Thyroid gland (tissue), 4 donors: ENCODE measurements at places on chromosomes 5 and 9. TPM values are rescaled to one million over a fixed set of nuclear protein-coding genes. Genes with fewer than 3 reads are reported as not detected.

The LAMC3 gene
- total RNA-seq: 11.1 TPM

The PTPN3 gene
- 21.3 TPM for total RNA-seq

The PCDHA9 gene
- 0.17 TPM for total RNA-seq

The IL5 gene
- total RNA-seq: not detected

The C1QTNF3 gene
- total RNA-seq: 12.3 TPM

The STPG3 gene
- total RNA-seq: not detected

The ADAMTSL2 gene
- total RNA-seq: 9.3 TPM

The AUH gene
- 57.1 TPM for total RNA-seq

The SELENOP gene
- total RNA-seq: 637 TPM

The CDH10 gene
- not detected for total RNA-seq

The SPINK5 gene
- 6.7 TPM for total RNA-seq

The FCHO2 gene
- 42.0 TPM for total RNA-seq

The PRRT1B gene
- total RNA-seq: not detected

The HAPLN1 gene
- total RNA-seq: not detected

GRCh38 chr5:136094189-136094912 is 38.3 kb upstream of the SMAD5 start:
- no peak for DNase-seq
- H3K4me3 ChIP-seq: no peak overlapping the region
- H3K27me3 ChIP-seq: no peaks in the 10 kb centered on the region
- peak overlapping the region; percentile 56 for H3K27ac ChIP-seq
- peaks cover 31% of the 10 kb centered on the region for H3K4me1 ChIP-seq
- no peaks in the 10 kb centered on the region for H3K36me3 ChIP-seq

DNA sequence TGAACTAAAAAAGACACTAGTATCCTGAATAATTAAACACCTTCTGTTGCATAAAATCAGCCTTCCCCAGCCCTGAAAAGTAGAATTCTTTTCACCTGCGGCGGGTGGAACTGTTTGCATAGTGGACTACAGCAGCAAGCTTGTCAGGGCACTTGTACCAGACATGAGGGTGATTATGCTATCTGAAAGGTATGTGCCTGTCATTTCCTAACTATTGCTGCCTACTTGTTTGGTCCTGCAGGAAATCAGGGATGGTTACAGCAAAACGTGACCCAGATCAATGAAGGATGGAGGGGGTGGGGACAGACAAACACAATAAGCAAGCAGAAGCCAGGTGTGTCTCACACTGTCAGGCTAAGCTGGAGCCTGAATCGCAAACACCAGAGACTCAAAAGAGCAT is 385.6 kb downstream of the MLLT3 start:
- peak; percentile 58 for DNase-seq
- no peak overlapping the region for H3K27ac ChIP-seq
- no peaks in the 10 kb centered on the region for H3K36me3 ChIP-seq
- H3K27me3 ChIP-seq: no peaks in the 10 kb centered on the region
- no peak overlapping the region for H3K4me3 ChIP-seq
- H3K4me1 ChIP-seq: peaks cover 5% of the 10 kb centered on the region

GRCh38 chr9:121538221-121538620 is 38.6 kb upstream of the GGTA1 start:
- DNase-seq: no peak
- no peaks in the 10 kb centered on the region for H3K27me3 ChIP-seq
- H3K36me3 ChIP-seq: no peaks in the 10 kb centered on the region
- H3K27ac ChIP-seq: no peak overlapping the region
- H3K4me1 ChIP-seq: no peaks in the 10 kb centered on the region

DNA sequence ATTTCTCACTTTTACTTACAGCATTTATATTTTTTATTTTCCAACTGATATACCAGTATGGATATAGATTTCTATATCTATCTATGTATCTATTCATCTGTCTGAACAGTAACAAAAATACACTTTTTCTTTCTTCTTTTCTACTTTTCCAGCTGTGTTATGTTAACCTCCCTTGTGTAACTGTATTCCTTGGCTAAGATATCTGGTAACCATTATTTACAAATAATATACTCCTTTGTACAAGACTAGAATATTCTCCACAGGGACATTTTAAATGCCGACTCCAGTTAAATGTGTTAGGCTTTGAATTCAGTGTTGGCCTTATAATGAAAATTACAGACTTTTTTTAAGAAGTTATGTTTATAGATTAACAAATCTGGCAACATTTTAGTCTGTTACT is 168.7 kb downstream of the XRCC4 start:
- H3K27ac ChIP-seq: no peak overlapping the region
- H3K4me1 ChIP-seq: no peaks in the 10 kb centered on the region
- H3K27me3 ChIP-seq: no peaks in the 10 kb centered on the region
- no peak overlapping the region for H3K4me3 ChIP-seq
- DNase-seq: no peak
- H3K36me3 ChIP-seq: no peaks in the 10 kb centered on the region

- DNase-seq: no peak
- H3K27me3 ChIP-seq: no peaks in the 10 kb centered on the region
- no peak overlapping the region for H3K27ac ChIP-seq
- H3K36me3 ChIP-seq: no peaks in the 10 kb centered on the region
- H3K4me1 ChIP-seq: no peaks in the 10 kb centered on the region
- H3K4me3 ChIP-seq: no peak overlapping the region
Measured at GRCh38 chr5:11608530-11608929, 295.7 kb downstream of the CTNND2 start.

- no peak overlapping the region for H3K4me3 ChIP-seq
- no peak overlapping the region for H3K27ac ChIP-seq
- H3K27me3 ChIP-seq: no peaks in the 10 kb centered on the region
- DNase-seq: peak; percentile 14
Measured at GRCh38 chr5:156824800-156825199, 25.3 kb upstream of the PPP1R2B start.

GRCh38 chr9:124671861-124672260 is 99.2 kb downstream of the NR6A1 start:
- H3K27ac ChIP-seq: no peak overlapping the region
- H3K4me1 ChIP-seq: peaks cover 27% of the 10 kb centered on the region
- no peaks in the 10 kb centered on the region for H3K27me3 ChIP-seq
- DNase-seq: no peak
- H3K36me3 ChIP-seq: no peaks in the 10 kb centered on the region

GRCh38 chr5:167512111-167512510 is 779.3 kb upstream of the WWC1 start:
- H3K36me3 ChIP-seq: no peaks in the 10 kb centered on the region
- H3K4me1 ChIP-seq: no peaks in the 10 kb centered on the region
- H3K27me3 ChIP-seq: no peaks in the 10 kb centered on the region
- no peak overlapping the region for H3K27ac ChIP-seq
- no peak overlapping the region for H3K4me3 ChIP-seq

GRCh38 chr5:102625928-102626327 is 127.1 kb upstream of the SLCO6A1 start:
- no peaks in the 10 kb centered on the region for H3K36me3 ChIP-seq
- no peak overlapping the region for H3K4me3 ChIP-seq
- no peaks in the 10 kb centered on the region for H3K27me3 ChIP-seq
- DNase-seq: no peak
- H3K27ac ChIP-seq: no peak overlapping the region
- H3K4me1 ChIP-seq: peaks cover 20% of the 10 kb centered on the region

- DNase-seq: no peak
- no peak overlapping the region for H3K27ac ChIP-seq
- no peaks in the 10 kb centered on the region for H3K27me3 ChIP-seq
- no peaks in the 10 kb centered on the region for H3K36me3 ChIP-seq
- no peak overlapping the region for H3K4me3 ChIP-seq
Measured at GRCh38 chr5:180540050-180540694, 46.0 kb downstream of the CNOT6 start.

- no peaks in the 10 kb centered on the region for H3K4me1 ChIP-seq
- no peak for DNase-seq
- H3K27me3 ChIP-seq: no peaks in the 10 kb centered on the region
- no peaks in the 10 kb centered on the region for H3K36me3 ChIP-seq
- H3K4me3 ChIP-seq: no peak overlapping the region
Measured at GRCh38 chr9:91555132-91555531, 131.5 kb upstream of the NFIL3 start.

DNA sequence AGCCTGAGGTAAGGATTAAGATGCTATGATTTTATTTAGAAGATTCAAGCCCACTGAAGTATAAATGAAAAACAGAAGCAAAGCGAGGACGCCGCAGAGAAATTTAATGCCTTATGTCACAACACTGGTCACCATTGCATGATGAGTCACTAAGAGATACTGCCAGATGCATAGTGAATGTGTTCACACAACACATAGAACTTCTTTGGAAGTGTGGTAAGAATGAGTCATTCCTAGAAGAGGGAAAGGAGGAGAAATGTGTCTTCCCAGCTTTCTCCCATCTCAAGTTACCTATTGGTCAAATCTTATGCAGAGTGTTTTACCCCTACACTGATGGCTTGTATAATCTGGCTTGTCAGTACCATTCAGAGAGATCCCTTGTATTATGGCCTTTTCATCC is 465.3 kb upstream of the ARRDC3 start:
- no peaks in the 10 kb centered on the region for H3K27me3 ChIP-seq
- no peak for DNase-seq
- no peaks in the 10 kb centered on the region for H3K4me1 ChIP-seq
- no peak overlapping the region for H3K27ac ChIP-seq
- no peaks in the 10 kb centered on the region for H3K36me3 ChIP-seq
- no peak overlapping the region for H3K4me3 ChIP-seq

- no peaks in the 10 kb centered on the region for H3K36me3 ChIP-seq
- H3K4me1 ChIP-seq: peaks cover 23% of the 10 kb centered on the region
- DNase-seq: no peak
Measured at GRCh38 chr9:114775981-114776380, 29.9 kb downstream of the TNFSF15 start.

- no peak overlapping the region for H3K4me3 ChIP-seq
- no peak overlapping the region for H3K27ac ChIP-seq
- no peaks in the 10 kb centered on the region for H3K36me3 ChIP-seq
- no peaks in the 10 kb centered on the region for H3K27me3 ChIP-seq
- no peak for DNase-seq
Measured at GRCh38 chr9:76271755-76272154, 122.5 kb downstream of the RFK start.

- H3K36me3 ChIP-seq: no peaks in the 10 kb centered on the region
- no peaks in the 10 kb centered on the region for H3K27me3 ChIP-seq
- H3K4me3 ChIP-seq: no peak overlapping the region
- no peak overlapping the region for H3K27ac ChIP-seq
- H3K4me1 ChIP-seq: peaks cover 14% of the 10 kb centered on the region
- no peak for DNase-seq
Measured at GRCh38 chr9:100561256-100561655, 16.6 kb upstream of the CAVIN4 start.

- H3K4me3 ChIP-seq: no peak overlapping the region
- DNase-seq: no peak
- H3K27me3 ChIP-seq: no peaks in the 10 kb centered on the region
- no peaks in the 10 kb centered on the region for H3K36me3 ChIP-seq
- H3K27ac ChIP-seq: peak overlapping the region; percentile 97
Measured at GRCh38 chr5:172871982-172872381, 37.9 kb downstream of the ERGIC1 start.

- no peak for DNase-seq
- no peak overlapping the region for H3K27ac ChIP-seq
- peaks cover 24% of the 10 kb centered on the region for H3K4me1 ChIP-seq
- H3K36me3 ChIP-seq: no peaks in the 10 kb centered on the region
- no peaks in the 10 kb centered on the region for H3K27me3 ChIP-seq
- H3K4me3 ChIP-seq: no peak overlapping the region
Measured at GRCh38 chr9:20355022-20355421, 267.3 kb downstream of the MLLT3 start.

DNA sequence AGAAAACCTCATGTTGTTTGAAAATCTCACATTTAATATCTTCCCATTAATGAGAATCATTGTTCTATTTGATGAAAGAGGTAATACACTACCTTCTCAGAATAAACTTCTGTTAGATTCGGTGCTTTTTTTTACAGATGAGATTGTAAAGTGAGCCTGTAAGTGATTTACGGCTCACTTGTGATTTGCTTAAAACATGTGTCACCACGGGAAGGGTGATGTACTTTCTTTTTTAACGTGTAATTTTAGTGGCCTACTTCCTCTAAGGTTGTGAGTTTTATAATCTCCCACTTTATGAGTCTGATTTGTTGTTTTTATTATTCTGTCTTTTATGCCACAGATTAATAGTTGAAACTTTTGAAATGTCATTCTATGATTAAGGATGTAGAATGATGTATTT is 15.9 kb downstream of the ANXA1 start:
- H3K4me3 ChIP-seq: no peak overlapping the region
- no peaks in the 10 kb centered on the region for H3K27me3 ChIP-seq
- DNase-seq: no peak
- H3K4me1 ChIP-seq: no peaks in the 10 kb centered on the region

- no peak overlapping the region for H3K27ac ChIP-seq
- no peak overlapping the region for H3K4me3 ChIP-seq
- no peaks in the 10 kb centered on the region for H3K4me1 ChIP-seq
- no peaks in the 10 kb centered on the region for H3K36me3 ChIP-seq
Measured at GRCh38 chr5:176578391-176578808, 29.3 kb downstream of the CDHR2 start.

DNA sequence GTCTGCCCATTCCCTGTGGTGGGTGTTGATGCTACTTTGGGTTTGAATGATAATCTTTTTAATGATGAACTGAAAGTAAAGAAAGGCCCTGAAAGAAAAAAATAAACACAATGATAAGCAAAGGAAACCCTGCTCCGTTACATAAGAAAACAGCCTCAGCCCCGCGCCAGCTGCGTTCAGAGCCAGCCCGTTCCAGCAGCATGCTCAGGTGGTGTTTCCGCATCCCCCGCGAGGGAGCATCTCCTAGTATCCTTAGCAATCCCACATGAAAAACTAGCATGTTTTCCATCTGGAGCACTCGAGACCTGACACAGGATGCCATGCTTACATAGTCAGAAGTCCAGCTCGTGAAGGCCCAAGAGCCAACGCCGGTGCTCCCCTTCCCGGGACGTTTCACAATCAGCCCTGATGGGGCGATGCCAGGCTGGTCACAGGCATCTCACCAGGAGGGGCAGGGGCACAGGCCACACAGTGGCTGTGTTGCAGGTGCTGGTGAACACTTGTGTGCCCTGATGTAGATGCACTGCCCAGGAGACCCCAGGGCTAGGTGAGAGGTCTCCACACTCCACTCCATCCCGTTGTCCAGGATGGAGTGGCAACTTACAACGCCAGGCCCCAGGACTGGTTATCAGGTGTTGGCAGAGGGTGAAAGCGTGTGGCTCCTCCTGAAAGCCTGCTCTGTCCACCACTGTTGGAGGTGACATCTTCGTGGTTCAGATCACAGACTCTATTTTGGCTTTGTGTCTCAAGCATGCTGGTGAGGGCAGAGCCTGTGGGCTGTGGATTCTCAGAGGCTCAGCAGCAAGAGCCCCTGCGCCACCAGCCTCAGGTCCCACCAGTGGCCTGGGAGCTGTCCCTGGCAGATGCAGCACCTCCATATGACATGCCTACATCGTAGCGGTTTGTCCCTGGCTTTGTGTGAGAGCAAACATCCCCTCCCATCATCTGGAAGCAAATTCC is 246.8 kb upstream of the IRX1 start:
- H3K27ac ChIP-seq: no peak overlapping the region
- no peaks in the 10 kb centered on the region for H3K36me3 ChIP-seq
- DNase-seq: no peak
- H3K4me1 ChIP-seq: no peaks in the 10 kb centered on the region
- H3K27me3 ChIP-seq: no peaks in the 10 kb centered on the region
